ENCODE measurements at places on chromosomes 2 and 18.

- DNase-seq: no peak
Observed at GRCh38 chr18:3265564-3266033, 3.7 kb downstream of the MYL12B start.

GRCh38 chr2:109507217-109507616, 106.5 kb downstream of the SEPTIN10 start:
- DNase-seq: no peak

GRCh38 chr2:240452462-240453256, 17.2 kb downstream of the GPC1 start:
- no peak for DNase-seq

- no peak for DNase-seq
Observed at GRCh38 chr2:161096336-161096735, 63.9 kb upstream of the TANK start.

DNA sequence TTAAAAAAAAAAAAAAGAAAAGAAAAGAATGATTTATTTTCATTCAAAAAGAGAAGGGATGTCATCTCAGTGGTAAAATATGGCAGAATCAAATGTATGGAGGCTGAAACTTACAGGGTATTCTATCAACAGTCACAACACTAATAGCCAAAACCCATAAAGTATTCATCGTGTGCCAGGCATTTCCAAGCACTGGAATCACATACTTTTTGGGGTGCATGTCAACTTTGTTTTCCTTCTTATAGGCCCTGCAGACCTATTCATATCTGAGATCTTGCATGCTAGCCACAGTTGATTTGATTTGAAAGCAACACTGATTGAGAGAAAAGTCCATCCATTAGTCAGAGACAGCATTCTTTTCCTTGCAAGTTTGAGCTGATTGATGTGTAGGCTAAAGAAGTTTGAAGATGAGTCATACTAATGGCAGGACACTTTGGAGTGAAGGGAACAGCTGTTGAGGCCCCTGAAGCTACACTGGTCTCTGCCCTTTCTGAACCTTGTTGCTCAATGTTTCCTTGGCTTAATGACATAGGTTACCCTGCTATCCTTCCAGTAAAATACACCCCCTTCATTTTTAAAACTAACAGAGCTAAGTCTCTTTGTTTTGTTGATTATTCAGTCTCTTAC, 22.0 kb downstream of the KATNAL2 start:
- DNase-seq: no peak

DNA sequence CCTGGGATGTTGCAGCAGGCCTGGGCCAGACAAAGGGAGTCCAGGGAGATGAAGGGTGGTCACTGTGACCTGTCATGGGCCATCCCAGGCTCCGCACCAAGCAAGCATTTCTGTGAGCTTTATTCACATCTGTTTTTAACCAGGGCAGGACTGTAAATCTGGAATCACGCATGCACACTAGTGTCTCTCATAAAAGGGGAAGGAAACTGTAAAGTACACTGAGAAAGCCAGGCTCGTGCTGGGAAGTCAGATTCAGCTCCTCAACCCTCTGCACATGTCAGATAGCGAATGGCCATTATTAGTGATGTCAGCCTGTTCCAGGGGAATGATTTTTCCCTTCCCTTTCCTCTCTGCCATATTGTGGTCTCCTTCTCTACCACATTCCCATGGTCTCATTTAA, 818.6 kb upstream of the RAB6C start:
- no peak for DNase-seq

- no peak for DNase-seq
Observed at GRCh38 chr2:230759481-230760167, 47.0 kb downstream of the CAB39 start.

DNA sequence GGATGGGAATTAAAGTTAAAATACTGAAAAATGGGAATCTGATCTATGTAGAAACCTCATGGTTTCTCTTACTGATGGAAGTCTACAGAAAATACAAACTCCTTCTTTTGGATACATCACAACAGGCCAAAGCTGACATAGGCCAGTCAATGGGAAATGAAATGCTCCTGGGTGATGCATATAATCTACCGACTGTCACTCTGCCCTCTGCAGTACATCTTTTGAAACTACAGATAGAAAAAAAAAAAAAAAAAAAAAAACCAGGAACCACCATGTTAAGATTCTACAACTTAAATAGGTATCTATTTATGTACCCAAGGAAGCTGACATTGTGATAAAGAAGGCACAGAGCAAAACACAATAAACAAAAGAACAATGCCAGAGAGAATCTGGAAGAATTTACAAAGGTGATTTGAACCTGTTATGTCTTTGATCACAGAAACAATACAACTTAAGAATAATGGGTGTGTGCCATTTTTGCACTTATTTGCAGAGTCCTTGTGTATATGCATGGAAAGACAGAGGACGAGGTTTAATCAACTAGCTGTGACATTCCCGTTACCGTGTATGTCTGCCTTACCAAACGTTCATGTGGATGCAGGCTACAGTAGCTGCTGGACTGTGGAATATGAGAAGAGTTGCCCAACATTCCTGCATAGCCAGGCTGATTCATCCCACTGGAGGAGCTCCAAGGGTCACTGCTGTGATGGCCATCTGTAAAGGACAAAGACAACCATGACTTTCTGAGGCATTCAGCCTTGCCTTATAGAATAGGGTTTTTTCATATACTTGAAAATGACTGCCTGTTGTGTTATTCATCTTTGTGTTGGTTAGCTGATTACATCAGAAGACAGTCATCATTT, 312.7 kb downstream of the TCF4 start:
- no peak for DNase-seq

- no peak for DNase-seq
Observed at GRCh38 chr2:239436669-239437335, 36.0 kb upstream of the HDAC4 start.

GRCh38 chr18:62784966-62785413, 69.6 kb downstream of the PHLPP1 start:
- no peak for DNase-seq

GRCh38 chr2:140455315-140455714, 1675.1 kb upstream of the NXPH2 start:
- DNase-seq: no peak

GRCh38 chr2:231396058-231396821, 730 bp downstream of the B3GNT7 start:
- no peak for DNase-seq

GRCh38 chr2:191363267-191363666, 118.1 kb downstream of the MYO1B start:
- no peak for DNase-seq

GRCh38 chr2:18346344-18346743, 214.1 kb downstream of the RDH14 start:
- no peak for DNase-seq

GRCh38 chr2:101998896-101999789, 7.4 kb downstream of the IL1R2 start:
- no peak for DNase-seq

DNA sequence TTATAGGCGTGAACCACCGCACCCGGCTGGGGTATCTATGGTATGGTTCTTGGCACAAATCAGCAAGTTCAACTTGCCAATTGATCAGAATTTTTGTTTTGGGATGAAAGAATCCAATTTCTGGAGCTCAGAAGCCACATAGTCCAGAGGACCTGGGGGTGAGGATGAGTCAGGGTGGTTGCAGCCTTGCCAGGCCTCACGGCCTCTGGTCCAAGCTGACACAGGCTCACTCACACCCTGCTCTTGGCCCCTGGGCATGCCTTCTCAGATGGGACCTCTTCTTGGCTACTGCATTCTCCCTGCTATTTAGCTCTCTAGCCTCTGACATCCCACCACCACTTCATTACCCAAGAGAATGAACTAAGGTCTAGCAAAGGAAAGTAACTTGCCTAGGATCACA, 16.3 kb downstream of the CAPG start:
- DNase-seq: no peak

DNA sequence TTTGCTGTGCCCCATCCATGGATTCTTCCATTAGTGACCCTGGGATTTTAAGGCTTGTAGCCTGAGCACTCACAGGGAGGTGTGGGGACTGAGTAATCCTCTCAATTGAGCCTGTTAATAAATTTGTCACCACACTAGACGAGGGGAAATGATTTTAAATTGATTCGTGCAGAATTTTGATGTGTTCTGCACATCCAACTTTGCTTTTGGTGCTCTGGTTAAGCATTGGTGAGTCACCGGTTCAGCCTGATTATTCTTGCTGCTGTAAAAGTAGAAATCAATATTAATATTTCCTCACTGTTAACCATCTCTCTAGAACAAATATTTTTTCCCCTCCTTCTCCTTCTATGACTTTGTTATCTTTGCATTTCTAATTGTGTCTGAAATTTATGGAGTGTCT, 482.0 kb downstream of the TSN start:
- DNase-seq: no peak

DNA sequence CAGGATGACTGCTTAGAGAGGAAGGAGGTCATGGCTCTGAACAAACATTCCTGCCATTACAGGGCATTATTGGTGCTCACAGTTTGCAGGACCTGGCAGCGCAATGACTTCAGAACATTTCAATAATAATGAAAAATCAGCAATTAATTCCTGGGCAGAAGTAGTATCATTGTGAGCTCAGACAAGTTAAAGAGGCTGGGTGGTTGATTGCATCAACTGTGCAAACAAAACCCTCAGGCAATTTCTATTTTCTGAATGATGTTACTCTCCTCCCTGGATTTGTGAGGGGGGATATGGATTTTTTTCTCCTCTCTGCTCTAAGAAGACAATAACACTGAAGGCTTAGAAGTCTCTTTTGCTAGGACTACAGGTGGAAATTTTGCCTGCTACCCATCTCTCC, 168.1 kb upstream of the TACR1 start:
- DNase-seq: no peak

- DNase-seq: peak; percentile 26
Observed at GRCh38 chr2:240567872-240568677, at the start of gene RNPEPL1. RNPEPL1 (plus strand) TSS chr2:240568484; CDS start chr2:240568587, 103 bp downstream.

- no peak for DNase-seq
Observed at GRCh38 chr2:39567507-39567906, 98.2 kb upstream of the TMEM178A start.

GRCh38 chr2:215299337-215299859, 12.5 kb upstream of the ATIC start:
- no peak for DNase-seq

DNA sequence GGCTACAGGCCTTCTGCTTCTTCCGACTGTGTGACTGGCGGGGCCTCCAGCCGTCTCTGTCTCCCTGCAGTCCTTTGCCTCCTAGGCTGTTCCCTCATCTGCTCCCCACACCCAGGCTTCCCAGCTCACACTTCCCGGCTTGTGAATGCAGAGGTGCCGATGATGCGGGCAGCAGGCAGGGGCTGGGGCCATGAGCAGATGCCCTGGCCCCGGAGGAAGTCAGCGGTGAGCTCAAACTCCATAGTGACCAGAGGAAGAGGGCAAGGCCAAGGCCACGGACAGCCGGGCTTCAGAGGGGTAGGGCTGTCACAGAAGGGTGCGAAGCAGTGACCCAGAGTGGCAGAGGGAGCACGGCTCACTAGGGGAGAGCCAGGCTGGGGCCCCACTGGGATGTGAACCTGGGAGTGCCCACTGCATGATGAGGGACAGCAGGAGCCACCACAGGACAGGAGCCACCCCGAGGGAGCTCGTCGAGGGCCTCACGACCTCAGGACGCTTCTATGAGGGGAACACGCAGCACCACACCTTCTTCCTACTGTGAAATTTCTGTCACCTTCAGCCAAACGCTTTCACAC, 515.9 kb downstream of the EIPR1 start:
- no peak for DNase-seq

GRCh38 chr2:225932811-225933413, 533.4 kb downstream of the NYAP2 start:
- no peak for DNase-seq

- no peak for DNase-seq
Observed at GRCh38 chr2:147449323-147449991, 395.4 kb upstream of the ACVR2A start.

GRCh38 chr2:196361606-196362326, 190.4 kb upstream of the STK17B start:
- DNase-seq: no peak

- no peak for DNase-seq
Observed at GRCh38 chr2:54332386-54332785, 76.4 kb upstream of the TSPYL6 start.

- no peak for DNase-seq
Observed at GRCh38 chr2:236794176-236794957, 224.7 kb downstream of the ACKR3 start.

DNA sequence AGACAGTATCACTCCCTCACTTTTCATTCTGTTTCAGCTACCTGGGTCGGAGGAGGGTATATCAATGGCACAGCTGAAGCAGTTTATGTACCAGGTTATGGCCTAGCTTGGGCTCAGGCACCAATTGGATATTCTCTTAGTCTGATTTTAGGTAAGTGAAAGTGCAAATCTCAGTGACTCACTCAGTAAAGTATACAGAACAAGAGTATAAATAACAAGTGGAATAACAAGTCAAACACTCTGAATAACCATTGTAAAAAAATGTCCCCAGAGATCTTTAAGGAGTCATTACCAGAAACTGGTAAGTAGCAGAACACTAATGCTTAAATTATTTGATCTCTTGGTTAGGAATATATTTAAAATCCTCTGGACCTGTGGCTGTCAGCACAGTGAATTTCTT, 5.7 kb downstream of the SLC5A7 start:
- no peak for DNase-seq

DNA sequence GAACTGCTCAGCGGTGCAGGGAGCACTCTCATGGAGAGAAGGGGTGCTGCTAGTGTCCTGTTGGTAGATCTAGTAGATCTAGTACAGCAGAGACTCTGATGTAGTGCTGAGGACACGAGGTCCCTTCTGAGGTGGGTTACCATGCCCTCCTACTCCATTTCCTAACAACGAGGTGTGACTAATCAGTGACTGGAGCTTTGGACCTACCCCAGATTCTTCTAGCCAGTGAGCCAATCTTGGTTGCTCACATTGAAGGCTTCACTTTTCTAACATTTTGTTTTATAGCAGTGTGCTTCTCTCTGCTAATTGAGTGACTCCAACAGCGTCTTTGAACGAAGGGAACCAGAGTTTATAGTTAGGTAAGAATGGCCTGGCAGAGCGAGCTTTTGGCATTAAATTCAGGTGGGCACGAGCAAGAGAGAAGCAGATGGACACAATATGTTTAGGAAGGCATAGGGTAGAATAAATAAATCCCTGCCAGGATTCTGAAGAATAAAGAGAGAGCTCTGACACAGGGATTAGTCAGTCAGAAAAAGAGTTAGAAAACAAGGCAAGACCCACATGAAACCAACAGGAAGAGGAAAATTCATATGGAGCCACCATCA, 306.0 kb upstream of the RAB12 start:
- DNase-seq: no peak

DNA sequence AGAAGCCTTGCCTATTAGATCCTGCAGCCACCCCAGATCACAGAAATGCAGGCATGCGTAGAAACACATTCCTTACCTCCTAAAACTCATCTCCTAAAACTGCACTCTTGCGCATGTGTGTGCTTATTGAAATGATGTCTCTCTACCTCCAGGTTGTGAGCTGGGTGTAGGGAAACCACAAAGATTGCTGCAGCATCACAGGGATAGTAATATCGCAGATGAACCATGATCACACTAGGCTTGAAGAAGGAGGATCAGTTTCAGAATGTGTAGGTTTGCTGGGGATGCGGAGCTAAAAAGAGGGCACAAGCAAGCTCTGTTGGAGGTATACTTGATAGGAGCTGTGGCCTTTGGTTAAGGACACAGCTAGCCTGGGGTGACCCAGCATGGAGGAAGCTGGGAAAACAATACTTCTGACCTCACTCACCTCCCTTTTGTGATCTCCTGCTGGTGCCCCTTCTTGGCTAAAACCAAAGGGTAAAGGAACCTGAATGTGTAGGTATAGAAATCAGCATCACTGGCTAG, 118.8 kb downstream of the SETBP1 start:
- DNase-seq: peak; percentile 2
